ENCODE measurements at places on chromosomes 2 and 18. TPM values are rescaled to one million over a fixed set of nuclear protein-coding genes. Genes with fewer than 3 reads are reported as not detected.

DNA sequence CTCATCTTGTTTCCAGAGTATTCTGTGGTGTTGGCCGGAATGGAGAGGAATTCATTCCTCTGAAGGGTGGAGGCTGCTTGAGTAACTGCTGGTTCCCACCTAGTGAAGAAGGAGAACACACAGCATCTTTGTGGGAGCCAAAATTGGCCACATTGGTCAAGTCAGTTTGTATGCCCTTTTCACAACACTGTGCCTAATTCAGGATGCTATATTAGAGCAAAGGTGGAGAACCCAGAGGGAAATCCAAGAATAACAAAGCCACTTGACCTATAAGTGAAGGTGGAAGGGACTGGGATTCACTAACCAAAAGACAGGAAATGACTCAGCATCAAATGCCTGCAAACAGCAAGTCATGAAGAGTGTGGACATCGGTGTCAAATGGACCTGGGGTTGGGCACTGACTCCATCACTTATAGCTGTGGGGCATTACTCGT is 27.3 kb upstream of the MLPH start:
- no peak for DNase-seq
- H3K27ac ChIP-seq = no peak overlapping the region
- H3K36me3 ChIP-seq = no peaks in the 10 kb centered on the region
- H3K27me3 ChIP-seq = no peaks in the 10 kb centered on the region
- no peaks in the 10 kb centered on the region for H3K4me1 ChIP-seq
- no peak overlapping the region for H3K4me3 ChIP-seq

DNA sequence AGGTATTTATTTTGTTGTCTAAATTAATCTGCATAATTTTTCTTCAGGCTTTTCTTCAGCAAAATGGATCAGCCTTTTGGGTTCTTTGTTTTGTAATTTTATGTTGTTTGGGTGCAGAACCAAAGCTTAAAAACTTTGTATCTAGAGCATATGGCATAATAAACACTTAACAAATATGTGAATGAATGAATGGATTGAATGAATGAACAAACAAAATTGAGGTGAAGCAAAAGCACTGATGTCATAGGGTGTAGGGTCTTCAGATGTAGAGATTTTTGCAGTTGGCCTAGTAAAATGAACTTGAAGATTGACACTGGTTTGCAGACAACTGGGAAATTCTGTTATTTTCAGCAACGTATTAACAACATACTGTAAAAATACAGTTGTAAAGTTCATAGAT is 17.3 kb downstream of the VAPA start:
- H3K27ac ChIP-seq = no peak overlapping the region
- H3K4me1 ChIP-seq = peaks cover 21% of the 10 kb centered on the region
- no peaks in the 10 kb centered on the region for H3K27me3 ChIP-seq
- H3K36me3 ChIP-seq = peaks cover 26% of the 10 kb centered on the region
- H3K4me3 ChIP-seq = no peak overlapping the region

DNA sequence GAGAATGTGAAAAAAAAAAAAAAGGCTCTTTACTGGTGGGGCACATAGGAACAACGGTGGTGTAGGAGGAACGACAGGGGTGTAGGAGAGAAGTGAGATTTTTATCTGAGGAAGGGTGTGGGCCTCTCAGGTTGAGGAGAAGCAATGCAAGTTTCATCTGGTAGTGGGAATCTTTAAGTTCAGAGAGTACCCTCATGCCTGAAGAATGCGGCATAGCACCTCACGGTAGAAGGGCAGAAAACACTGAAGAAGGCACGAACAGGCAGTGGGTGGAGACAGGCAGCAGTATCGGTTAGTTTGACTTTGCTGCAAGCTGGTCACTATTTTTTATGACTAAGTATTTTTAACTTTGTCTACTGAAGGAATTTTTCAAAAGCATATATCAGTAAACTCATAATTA is 52.2 kb upstream of the TSPYL6 start:
- H3K4me1 ChIP-seq = no peaks in the 10 kb centered on the region
- H3K36me3 ChIP-seq = no peaks in the 10 kb centered on the region
- DNase-seq = no peak
- H3K4me3 ChIP-seq = no peak overlapping the region
- no peak overlapping the region for H3K27ac ChIP-seq

FSHR gene
- total RNA-seq = not detected

DNA sequence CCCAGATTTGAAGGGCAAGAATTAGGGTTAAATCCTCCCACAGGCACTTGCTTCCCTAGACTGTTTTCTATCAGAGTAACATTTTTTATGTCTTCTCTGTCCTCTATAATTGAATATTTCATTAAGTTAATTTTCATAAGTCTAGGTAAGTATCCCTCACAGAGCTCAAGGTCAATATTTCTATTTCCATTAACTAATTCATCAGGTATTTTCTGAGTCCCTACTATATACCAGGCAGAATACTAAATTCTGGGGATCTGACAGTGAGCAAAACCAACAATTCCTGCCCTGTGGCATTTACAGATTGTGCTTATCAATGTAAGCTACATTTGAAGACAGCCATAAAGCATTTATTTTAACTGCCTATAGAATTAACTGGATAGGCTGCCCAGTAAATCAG is 86.4 kb upstream of the RBBP8 start:
- no peaks in the 10 kb centered on the region for H3K4me1 ChIP-seq
- no peaks in the 10 kb centered on the region for H3K27me3 ChIP-seq
- no peak overlapping the region for H3K4me3 ChIP-seq
- H3K27ac ChIP-seq = no peak overlapping the region

DNA sequence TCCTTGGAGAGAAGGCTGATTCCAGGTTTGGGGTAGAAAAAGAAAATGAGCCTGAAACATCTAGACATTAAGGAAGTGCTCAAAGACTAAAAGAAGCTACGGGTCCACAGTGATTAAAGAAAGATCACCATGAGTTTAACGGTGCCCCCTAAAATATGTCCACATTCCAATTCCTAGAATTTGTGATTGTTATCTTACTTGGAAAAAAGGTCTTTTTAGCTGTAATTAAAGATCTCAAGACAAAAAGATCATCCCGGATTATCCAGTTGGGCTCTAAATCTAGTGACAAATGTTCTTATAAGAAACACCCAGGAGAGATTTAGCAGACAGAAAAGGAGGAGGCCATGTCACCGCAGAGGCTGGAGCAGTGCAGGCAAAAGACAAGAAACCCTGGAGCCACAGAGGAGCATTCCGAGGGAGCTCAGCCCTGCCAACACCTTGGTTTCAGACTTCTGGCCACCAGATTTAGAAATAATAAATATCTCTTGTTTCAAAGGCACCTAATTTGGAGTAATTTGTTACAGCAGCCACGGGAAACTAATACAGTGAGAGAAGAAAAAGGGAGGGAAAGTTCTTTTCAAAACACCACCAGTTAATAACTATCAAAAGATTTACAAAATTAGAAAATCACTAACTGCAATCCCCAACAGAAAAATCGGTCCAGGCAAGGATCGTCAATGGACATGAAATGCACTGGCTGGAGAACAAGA is 8.5 kb downstream of the UXS1 start:
- H3K4me3 ChIP-seq = no peak overlapping the region
- peaks cover 34% of the 10 kb centered on the region for H3K4me1 ChIP-seq
- H3K27ac ChIP-seq = no peak overlapping the region
- DNase-seq = no peak
- H3K36me3 ChIP-seq = no peaks in the 10 kb centered on the region

LONRF2 gene
- 0.29 TPM for total RNA-seq

GRCh38 chr2:54559006-54559445 is 102.9 kb downstream of the SPTBN1 start:
- no peaks in the 10 kb centered on the region for H3K36me3 ChIP-seq
- no peak for DNase-seq
- peak overlapping the region; percentile 81 for H3K27ac ChIP-seq
- H3K4me3 ChIP-seq = peak overlapping the region; percentile 91
- H3K4me1 ChIP-seq = peaks cover 39% of the 10 kb centered on the region
- H3K27me3 ChIP-seq = no peaks in the 10 kb centered on the region

EFEMP1 gene
- not detected for total RNA-seq

DNA sequence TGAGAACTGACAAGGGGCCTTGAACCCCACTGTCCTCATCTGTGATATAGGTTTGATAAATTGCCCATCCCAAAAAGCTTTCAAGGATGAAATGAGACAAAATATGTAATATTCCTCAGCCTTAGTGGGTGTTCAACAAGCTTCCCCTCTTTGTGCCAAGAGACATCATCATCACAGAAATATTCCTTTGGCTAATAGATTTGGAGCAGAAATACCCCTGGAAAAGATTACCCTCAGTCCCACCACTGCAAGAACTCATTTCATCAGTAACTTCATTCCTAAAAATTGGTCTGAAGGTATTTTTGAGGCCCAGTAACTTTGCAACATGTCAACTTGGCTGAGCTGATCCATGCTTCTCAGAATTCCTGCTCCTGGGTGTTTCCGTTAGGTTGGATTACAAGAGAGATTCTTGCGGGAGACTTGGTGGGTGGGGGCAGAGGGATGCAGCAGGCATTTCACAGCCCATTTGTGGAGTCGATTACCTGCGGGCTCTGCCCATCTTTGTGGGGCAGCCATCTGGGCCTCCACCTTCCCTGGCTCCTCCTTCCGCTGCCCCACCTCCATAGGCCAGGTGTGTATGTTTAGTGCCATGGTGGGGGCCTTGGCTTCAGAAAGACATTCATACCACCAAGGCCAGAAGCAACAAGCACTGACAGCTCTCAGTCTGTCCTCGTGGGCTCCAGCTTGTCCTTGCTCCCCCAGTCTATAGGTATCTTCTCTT is 263.9 kb downstream of the GLI2 start:
- DNase-seq = no peak
- H3K27ac ChIP-seq = no peak overlapping the region
- no peaks in the 10 kb centered on the region for H3K36me3 ChIP-seq
- H3K27me3 ChIP-seq = no peaks in the 10 kb centered on the region
- H3K4me1 ChIP-seq = no peaks in the 10 kb centered on the region

- no peak overlapping the region for H3K27ac ChIP-seq
- no peaks in the 10 kb centered on the region for H3K36me3 ChIP-seq
- no peak overlapping the region for H3K4me3 ChIP-seq
- peaks cover 5% of the 10 kb centered on the region for H3K4me1 ChIP-seq
- no peak for DNase-seq
Measured at GRCh38 chr2:39260087-39260486, 16.3 kb upstream of the CDKL4 start.

- H3K27me3 ChIP-seq = no peaks in the 10 kb centered on the region
- H3K4me3 ChIP-seq = no peak overlapping the region
- H3K4me1 ChIP-seq = no peaks in the 10 kb centered on the region
- no peaks in the 10 kb centered on the region for H3K36me3 ChIP-seq
- H3K27ac ChIP-seq = no peak overlapping the region
Measured at GRCh38 chr2:138622613-138623012, 121.0 kb downstream of the SPOPL start.

GRCh38 chr2:142745691-142746090 is 131.8 kb upstream of the KYNU start:
- H3K4me1 ChIP-seq = no peaks in the 10 kb centered on the region
- H3K27ac ChIP-seq = no peak overlapping the region
- H3K36me3 ChIP-seq = no peaks in the 10 kb centered on the region
- H3K4me3 ChIP-seq = no peak overlapping the region
- no peaks in the 10 kb centered on the region for H3K27me3 ChIP-seq

GRCh38 chr2:237271698-237272652 is 142.0 kb downstream of the COL6A3 start:
- no peaks in the 10 kb centered on the region for H3K36me3 ChIP-seq
- no peaks in the 10 kb centered on the region for H3K4me1 ChIP-seq
- DNase-seq = no peak
- no peaks in the 10 kb centered on the region for H3K27me3 ChIP-seq
- no peak overlapping the region for H3K27ac ChIP-seq

EHD3 gene
- 60.4 TPM for total RNA-seq

- H3K36me3 ChIP-seq = peaks cover 7% of the 10 kb centered on the region
- H3K27ac ChIP-seq = no peak overlapping the region
- no peak overlapping the region for H3K4me3 ChIP-seq
- H3K27me3 ChIP-seq = no peaks in the 10 kb centered on the region
Measured at GRCh38 chr2:70043252-70043875, 43.9 kb upstream of the PCBP1 start.

DNA sequence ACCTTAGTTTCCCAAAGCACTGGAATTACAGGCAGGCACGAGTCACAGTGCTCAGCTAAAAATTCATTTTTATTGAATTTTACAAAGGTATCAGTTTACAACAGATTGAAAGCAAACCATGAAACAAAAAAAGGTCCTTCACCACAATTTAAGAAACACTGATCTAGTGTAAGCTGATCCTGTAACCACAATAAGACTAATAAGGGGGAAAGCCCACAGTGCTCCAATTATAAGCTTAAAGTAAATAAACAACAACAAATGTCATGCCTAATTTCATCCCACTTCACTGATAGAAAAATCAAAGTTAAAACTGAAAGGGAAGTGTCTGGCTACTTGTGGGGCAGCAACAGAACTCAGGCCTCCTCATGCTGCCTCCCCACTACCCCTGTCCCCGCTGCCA is 49.2 kb downstream of the ICA1L start:
- H3K4me3 ChIP-seq = no peak overlapping the region
- H3K4me1 ChIP-seq = peaks cover 7% of the 10 kb centered on the region
- H3K36me3 ChIP-seq = no peaks in the 10 kb centered on the region
- H3K27ac ChIP-seq = no peak overlapping the region
- DNase-seq = no peak

DNA sequence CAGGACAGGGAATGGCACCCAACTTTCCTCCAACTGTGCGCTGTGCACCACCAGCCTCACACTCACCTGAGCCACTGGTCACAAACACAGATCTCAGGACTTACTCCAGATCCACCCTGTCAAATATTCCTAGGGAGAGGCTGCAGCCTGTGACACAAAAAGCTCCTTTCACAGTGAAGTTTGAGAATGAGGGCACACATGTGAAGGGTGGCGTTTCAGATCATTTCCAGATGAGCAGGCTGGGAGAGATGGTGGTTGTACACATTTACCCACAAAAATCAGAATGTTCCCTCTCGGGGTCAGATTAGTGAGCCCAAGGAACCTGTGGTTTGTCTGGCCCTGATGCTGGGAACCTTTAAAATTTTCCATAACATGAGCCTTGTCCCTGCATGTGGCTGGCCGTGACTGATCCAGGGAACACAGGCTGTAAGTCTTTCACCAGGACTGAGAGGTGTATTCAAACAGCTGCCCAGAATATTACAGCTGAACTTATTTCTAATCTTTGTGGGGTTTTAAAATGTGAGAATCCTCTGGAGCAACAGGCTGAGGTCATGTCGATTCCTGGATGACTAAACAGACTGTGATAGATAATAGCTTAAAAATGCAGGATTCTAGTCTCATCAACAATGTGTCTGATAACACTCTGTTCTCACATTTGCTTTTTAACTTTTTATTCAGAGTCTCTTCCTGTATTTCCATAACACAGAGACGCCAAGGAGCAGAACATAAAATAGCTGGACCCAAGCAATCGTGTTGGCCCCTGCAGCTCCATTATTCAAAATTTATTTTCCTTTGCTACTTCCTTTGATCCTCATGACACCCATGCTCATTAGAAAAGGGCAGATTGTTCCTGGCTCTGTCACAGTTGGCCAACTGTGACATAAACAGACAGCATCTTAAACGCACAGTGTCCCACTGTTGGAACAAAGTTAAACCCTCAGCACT is 35.5 kb downstream of the IL1R2 start:
- H3K27me3 ChIP-seq = no peaks in the 10 kb centered on the region
- DNase-seq = no peak
- no peaks in the 10 kb centered on the region for H3K36me3 ChIP-seq
- H3K4me3 ChIP-seq = no peak overlapping the region
- no peak overlapping the region for H3K27ac ChIP-seq

- H3K27ac ChIP-seq = no peak overlapping the region
- H3K27me3 ChIP-seq = no peaks in the 10 kb centered on the region
- H3K36me3 ChIP-seq = no peaks in the 10 kb centered on the region
- no peaks in the 10 kb centered on the region for H3K4me1 ChIP-seq
- no peak overlapping the region for H3K4me3 ChIP-seq
Measured at GRCh38 chr2:70531419-70532086, 22.1 kb downstream of the TGFA start.
